Activated CD4-positive, alpha-beta memory T cell treated with anti-CD3 and anti-CD28 coated beads, Interleukin-2, amount 10 ng/mL, durations not matched to agents 7 days and 5 days (primary cell): ENCODE measurements at places on chromosomes 12 and 14.
A peak's percentile ranks its signal among the peaks of the same experiment; 100 is the strongest.

- no peak for DNase-seq
These were observed 24.8 kb upstream of the NOVA1 start for GRCh38 chr14:26622611-26623010.

GRCh38 chr12:45718306-45718705, 11.2 kb upstream of the ARID2 start:
- no peak for DNase-seq

DNA sequence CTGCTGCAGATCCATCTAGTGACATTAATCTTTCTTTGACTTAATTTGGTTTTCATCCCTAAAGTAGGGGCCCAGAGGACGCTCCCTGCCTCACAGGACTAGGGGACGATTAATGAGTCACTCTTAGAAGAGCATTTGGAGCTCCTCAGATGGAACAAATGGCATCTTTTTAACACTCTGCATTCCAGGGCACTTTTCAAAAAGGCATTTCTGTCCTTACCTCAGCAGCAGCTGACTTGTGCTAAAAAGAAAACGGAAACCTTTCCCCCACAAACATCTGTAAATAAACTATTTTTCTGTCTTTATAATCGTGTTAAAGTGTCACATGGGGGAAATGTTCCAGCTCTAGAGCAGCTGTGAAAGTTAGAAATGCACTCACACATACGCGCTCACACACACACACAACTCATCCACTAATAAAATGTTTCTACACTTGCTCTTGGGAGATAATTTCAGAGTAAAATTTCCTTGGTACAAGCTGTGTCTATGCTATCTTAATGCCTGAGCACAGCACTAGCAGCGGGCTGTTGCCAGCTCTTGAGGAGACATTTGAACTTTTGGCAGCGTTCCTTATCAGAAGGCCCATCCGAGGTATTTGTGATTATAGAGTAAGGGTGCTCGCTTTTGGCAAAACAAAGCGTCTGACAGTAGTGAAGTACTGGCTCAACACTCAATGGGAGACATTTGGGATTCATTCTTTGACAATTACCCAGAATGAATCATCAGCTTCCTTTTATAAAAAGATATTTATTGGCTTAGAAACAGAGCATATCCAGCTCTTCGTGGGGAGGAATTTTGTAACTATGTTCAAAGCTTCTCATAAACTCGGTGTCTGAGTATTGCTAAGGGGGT, 141.3 kb downstream of the PLXNC1 start:
- no peak for DNase-seq

- peak; percentile 55 for DNase-seq
These were observed 70.0 kb upstream of the VPS33A start for GRCh38 chr12:122336015-122336946.

DNA sequence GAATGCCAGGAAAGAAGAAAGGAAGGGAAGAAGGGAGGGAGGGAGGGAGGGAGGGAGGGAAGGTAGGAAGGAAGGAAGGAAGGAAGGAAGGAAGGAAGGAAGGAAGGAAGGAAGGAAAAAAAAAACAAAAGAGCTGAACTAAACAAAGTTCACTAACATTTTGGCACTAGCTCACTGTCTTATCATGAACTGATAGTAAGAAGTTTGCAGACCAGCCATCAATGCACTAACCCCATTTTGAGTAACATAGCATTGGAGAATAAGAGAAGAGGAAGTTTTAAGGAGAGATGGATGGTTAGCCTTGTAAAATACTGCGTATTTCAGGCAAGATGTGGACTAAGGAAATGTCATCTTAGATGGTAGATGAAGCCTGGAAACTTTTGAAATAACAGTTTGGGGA, 1136.0 kb downstream of the FLRT2 start:
- DNase-seq: no peak
